Heart left ventricle (tissue), 16 donors: ENCODE measurements at places on chromosomes 5 and 9. TPM values are rescaled to one million over a fixed set of nuclear protein-coding genes. Genes with fewer than 3 reads are reported as not detected.

DNA sequence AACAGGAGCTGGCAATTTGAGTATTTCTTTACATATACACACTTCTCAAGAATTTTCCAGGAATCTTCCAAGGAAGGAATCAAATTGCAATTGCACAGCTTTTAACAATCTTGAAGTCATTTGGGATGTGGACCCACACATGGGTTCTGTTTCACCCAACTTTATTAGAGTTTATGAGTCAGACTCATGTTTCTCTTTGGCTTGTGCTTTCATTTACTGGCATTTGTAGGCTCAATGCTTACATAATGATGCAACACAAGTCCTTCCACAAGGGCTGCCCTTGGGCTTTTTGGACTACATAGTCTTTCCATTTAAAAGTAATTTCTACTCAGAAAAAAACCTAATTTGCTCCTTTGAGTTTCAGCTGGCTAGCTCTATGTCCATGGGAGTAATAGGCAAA, 4.6 kb upstream of the CDC37L1 start:
- DNase-seq, result no peak
- H3K36me3 ChIP-seq, result no peaks in the 10 kb centered on the region
- H3K4me1 ChIP-seq, result no peaks in the 10 kb centered on the region
- no peaks in the 10 kb centered on the region for H3K27me3 ChIP-seq
- no peak overlapping the region for H3K4me3 ChIP-seq

- no peak overlapping the region for H3K27ac ChIP-seq
- DNase-seq, result no peak
- no peaks in the 10 kb centered on the region for H3K36me3 ChIP-seq
- H3K4me3 ChIP-seq, result no peak overlapping the region
- no peaks in the 10 kb centered on the region for H3K27me3 ChIP-seq
These were observed 122.7 kb downstream of the WNK2 start for GRCh38 chr9:93306579-93307091.

- H3K36me3 ChIP-seq, result peaks cover 4% of the 10 kb centered on the region
- no peaks in the 10 kb centered on the region for H3K27me3 ChIP-seq
- no peak overlapping the region for H3K27ac ChIP-seq
- no peak for DNase-seq
- no peak overlapping the region for H3K4me3 ChIP-seq
- H3K4me1 ChIP-seq, result peaks cover 27% of the 10 kb centered on the region
These were observed 8.3 kb downstream of the NFIL3 start for GRCh38 chr9:91415290-91415689.

DNA sequence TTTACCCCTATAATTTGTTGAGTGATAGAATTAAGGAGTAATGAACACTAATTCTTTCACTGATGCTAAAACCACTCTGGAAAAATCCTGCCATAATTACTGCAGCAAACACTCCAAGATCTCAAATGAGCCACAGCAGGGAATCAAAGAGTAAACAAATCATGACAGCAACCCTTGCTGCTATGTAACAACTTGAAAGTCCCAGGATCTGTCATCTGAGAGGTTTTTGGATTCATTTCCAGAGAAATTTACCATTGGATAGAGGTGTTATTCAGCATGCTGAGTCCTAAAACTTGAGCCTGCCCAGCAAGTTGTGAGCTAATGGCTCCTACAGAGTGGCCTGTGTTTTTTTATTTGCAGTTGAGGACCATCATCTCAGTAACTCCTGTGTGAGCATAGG, 59.2 kb downstream of the PRLR start:
- no peak overlapping the region for H3K4me3 ChIP-seq
- H3K27ac ChIP-seq, result no peak overlapping the region
- no peaks in the 10 kb centered on the region for H3K36me3 ChIP-seq

Gene SPEF2
- 0.69 TPM for total RNA-seq

Gene PDE8B
- total RNA-seq, result 2.9 TPM

Gene PRSS3
- not detected for total RNA-seq
